ENCODE measurements at places on chromosomes 12 and 14.

GRCh38 chr12:45183246-45183645, 32.6 kb upstream of the ANO6 start:
- DNase-seq, result no peak

GRCh38 chr12:7154901-7155470, 24.8 kb downstream of the CLSTN3 start:
- DNase-seq, result no peak

DNA sequence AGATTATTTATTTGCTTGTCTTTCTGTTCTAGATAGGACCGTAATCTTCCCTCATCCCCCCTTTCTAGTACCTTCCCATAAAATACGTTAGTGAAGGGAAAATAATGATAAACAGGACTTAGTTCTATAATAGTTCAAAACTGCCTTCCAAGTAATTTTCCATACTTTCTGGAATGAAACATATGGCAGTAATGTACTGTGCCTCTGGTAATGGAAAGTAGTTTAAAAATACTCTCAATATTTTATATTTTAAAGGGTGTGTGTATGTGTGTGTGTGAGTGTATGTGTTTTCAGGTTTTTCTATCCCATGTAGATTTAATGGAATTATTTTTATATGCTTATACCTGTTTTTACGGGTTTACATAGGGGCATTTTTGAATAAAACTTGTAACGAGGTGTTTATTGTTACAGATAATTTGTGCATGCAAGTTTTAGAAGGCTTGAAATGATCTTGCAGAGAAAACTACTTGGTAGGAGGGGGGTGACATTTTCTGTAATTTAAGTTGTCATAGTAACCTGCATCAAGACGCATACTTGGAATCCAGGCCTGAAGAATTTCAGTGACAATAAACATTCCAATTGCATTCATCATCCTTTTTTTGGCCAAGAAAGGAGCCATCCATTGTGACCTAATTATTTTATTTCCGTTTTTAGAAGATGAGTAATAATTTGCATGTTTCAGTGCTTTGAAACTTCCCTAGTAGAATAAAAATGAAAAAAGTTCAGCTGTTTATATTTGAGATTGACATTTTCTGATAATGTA, 38.9 kb downstream of the RASSF8 start:
- no peak for DNase-seq

GRCh38 chr12:1907652-1908611, 10.5 kb downstream of the CACNA2D4 start:
- peak; percentile 28 for DNase-seq

- DNase-seq, result no peak
Measured at GRCh38 chr12:106126441-106127337, 12.1 kb downstream of the NUAK1 start.

- no peak for DNase-seq
Measured at GRCh38 chr14:28760431-28760996, 6.1 kb upstream of the FOXG1 start.

DNA sequence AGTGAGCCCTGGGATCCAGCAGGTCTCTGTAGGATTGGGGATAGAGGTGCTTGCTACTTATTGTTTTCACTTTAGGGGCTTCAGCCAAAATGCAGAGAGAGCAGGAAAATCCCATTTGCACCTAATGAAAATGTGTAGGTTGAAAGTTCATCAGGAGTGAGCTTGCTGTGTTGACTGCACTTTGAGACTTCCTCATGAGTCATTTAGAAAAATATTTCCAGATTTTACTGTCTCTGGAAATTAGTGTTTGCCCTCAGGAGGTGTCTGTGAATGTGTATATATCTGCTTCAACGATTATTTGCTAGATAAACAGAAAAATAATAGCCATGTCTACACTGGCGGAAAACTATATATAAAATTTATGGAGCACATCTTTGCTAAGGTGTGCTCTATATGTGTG, 159.3 kb downstream of the CAND1 start:
- no peak for DNase-seq

DNA sequence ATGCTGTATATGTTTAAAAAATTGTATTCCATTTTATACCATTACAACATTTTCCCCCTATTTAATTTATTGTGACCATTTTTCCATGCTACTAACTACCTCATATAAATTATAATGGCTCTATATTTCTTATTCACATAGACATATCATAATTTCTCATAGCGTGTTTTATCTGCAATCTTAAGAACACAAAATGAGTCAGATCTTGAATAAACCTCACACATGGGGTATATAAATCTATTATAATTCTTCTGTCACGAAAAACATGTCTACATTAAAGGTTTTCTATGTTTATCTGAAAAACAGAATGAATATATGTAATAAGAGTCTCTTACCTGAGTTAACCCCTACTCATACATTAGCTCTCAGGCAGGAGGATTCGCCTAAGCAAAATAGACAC, 50.5 kb upstream of the ERGIC2 start:
- DNase-seq, result no peak

DNA sequence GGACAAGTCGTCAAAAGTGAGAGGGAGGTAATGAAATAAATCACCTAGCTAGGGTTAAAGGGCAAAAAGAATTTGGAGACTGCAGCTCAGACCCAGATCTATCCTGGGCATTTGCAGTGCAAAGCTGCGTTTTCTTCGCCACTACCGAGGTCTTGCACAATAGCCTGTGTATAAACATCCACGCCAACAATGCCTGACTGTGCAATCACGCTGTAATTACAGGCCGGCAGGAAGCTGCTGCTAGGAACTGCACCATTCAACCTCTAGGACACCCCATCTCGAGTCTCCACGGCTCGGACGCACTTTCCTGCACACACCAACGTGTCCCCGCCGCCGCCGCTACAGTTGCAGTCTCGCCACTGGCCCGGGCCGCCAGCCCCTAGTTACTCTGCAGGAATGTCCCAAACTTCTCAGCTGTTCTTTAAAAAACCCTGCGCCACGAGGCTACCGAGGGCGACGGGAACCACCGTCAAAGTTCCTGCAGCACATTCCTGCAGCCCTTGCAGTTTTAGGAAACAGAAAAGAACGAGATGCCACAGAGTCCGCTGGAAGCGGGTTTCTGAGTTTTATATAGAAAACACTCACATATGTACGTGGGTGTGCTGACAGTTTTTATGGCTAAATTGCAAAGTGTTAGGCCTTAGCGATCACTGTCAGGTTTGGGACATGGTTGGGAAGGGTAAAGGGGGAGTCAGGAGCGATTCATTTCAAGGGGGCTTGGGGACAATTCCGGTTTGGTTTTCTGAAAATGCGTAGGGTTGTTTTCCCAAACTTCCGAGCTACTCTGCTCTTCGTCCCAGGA, 65.6 kb upstream of the PTGR2 start:
- peak; percentile 87 for DNase-seq

DNA sequence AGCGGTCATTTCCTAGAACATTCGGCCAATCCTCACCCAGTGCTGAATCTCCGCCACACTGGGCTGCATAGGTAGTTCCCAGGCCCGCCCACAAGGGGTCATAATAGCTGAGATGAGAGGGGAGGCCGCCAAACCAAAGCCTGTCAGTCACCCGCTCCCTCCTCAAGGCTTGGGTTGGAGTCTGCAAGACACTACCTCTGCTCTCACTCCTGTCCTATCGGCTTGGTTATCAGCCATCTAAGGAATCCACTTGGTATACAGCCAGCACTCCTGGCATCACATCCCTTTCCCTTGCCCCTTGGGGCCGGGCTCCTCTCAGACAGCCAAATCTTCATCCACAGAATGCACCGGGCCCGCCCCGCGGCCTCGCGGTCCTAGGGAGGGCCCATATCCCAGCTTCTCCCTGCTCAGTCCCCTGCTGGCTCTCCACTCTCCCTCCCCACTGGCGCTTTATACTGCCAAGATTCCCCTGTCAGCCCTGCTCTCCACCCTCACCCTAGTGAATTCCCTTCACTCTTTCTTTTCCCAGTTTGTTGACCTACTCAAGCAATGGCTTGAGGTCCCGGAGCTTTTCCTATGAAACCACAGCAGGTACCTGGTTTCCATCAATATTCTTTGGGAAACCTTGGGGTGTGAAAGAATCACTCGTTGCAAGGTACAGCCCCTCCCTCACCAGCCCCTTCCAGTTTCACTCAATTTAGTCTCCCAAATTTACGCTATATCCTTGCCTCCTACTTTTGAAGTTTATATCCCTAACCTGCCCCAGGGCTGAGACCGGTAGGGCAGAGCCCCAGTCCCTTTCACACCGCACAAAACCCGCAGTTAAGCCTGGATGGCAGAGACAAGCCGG, 1.4 kb downstream of the IFFO1 start:
- DNase-seq, result peak; percentile 89

- peak; percentile 31 for DNase-seq
Measured at GRCh38 chr12:49626169-49626835, 2.9 kb downstream of the PRPF40B start.

GRCh38 chr14:23102801-23103200, 2.0 kb downstream of the CIROP start:
- no peak for DNase-seq

DNA sequence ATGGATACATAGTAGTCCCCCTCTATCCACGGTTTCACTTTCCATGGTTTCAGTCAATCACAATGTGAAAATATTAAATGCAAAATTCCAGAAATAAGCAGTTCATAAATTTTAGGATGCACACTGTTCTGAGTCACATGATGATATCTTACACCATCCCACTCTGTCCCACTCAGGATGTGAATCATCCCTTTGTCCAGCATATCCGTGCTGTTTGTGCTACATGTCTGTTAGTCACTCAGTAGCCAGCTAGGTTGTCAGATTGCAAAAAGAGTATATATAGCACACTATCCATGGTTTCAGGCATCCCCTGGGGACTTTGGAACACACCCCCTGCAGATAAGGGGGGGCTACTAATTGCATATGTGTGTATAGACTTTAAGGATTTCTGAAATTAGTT, 8.1 kb upstream of the NAA30 start:
- no peak for DNase-seq

- DNase-seq, result peak; percentile 80
Measured at GRCh38 chr14:20631023-20631879, 10.2 kb downstream of the OR6S1 start.

DNA sequence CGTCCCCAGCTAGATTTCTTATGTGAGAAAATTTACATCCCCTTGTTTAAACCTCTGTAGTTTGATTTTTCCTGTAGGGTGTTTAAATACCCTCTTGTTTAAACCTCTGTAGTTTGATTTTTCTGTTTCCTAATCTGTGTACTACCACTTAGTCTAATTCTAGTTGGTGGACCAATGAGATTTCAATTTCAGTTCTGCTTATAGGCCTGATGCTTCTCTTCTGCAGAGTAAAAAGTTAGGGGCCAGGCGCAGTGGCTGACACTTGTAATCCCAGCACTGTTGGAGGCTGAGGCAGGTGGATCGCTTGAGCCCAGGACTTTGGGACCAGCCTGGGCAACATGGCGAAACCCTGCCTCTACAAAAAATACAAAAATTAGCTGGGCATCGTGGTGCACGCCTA, 11.5 kb downstream of the UBC start:
- DNase-seq, result no peak

All from activated CD4-positive, alpha-beta T cell treated with anti-CD3 and anti-CD28 coated beads, Interleukin-10, Interleukin-2, amounts not matched to agents 100 ng/mL and 50 ng/mL, durations not matched to agents 16 hours and 8 hours (primary cell).